ENCODE measurements at places on chromosomes 16 and 17. TPM values are rescaled to one million over a fixed set of nuclear protein-coding genes. Genes with fewer than 3 reads are reported as not detected.

OTOA gene
- total RNA-seq: 0.10 TPM

MYH8 gene
- total RNA-seq: not detected

NECAB2 gene
- total RNA-seq: 2.2 TPM

ARHGAP44 gene
- 2.4 TPM for total RNA-seq

USP31 gene
- total RNA-seq: 15.2 TPM

NLK gene
- 11.6 TPM for total RNA-seq

HNF1B gene
- 18.7 TPM for total RNA-seq

EPX gene
- total RNA-seq: not detected

SBK1 gene
- total RNA-seq: 0.32 TPM

VMO1 gene
- total RNA-seq: 1.1 TPM

TMIGD1 gene
- not detected for total RNA-seq

Measured in A549 treated with Hydrocortisone at 1 μM for 4 hours (cell line).